ENCODE measurements at places on chromosomes 11 and 22.

- no peak for DNase-seq
Observed at GRCh38 chr22:43167001-43167589, 15.7 kb downstream of the TSPO start.

DNA sequence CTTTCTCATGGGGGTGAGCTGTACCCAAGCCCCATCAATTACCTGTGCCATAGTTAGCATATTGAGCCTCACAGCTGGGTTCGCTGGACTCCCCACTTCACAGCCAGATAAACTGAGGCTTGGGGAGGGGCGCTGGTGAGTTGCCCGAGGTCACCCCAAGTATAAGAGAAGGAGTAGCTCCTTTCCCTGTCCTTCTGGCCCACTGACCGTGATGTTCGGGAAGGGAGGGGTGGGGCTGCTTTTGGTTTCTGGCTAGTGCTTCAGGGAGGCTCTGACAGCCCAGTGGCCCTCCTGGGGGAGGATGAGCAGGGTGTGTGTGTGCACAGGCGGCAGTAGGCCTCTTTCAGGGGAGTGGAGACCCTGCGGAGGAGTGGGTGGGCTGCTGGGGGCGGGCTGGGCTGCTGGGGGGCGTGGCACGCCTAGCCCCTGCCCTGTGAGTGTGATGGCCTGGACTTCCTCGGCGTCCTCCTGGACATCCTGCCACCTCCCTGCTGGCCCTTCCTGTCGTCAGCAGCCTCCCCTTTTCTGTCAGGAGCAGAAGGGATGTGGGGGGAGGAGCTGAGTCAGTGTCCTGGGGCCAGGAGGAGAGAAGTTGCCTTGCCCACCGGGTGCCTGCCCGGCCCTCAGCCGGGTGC, 50.3 kb downstream of the TRIOBP start:
- no peak for DNase-seq

DNA sequence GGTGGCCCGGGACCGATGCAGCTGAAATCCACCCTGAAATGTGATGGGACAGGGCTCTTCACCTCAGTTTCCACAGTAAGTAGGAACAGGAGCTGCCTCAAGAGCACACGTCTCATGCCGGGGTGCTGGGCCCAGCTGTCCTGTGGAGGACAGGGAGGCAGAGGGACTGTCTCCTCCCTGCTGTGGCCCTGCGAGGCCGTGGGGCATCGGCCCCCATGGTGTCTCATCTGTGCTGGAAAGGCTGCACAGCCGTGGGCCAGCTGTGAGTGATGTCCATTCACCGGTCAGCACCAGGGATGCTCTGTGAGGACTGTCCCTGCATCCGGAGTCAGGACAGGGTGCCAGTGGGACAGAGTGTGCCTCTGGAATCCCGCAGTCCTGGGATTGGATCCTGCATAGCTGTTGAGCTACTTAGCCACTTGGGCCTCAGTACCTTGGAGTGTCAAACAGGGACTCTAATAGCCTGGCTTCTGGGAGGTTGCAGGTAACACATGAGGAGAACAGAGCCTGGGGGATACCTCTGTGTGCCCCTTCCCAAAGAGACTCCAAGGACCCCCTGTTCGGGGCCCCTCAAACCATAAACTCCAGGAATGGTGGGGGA, 16.5 kb downstream of the TRPM5 start:
- DNase-seq = no peak

- DNase-seq = no peak
Observed at GRCh38 chr22:38204784-38205183, 3.0 kb downstream of the MAFF start.

DNA sequence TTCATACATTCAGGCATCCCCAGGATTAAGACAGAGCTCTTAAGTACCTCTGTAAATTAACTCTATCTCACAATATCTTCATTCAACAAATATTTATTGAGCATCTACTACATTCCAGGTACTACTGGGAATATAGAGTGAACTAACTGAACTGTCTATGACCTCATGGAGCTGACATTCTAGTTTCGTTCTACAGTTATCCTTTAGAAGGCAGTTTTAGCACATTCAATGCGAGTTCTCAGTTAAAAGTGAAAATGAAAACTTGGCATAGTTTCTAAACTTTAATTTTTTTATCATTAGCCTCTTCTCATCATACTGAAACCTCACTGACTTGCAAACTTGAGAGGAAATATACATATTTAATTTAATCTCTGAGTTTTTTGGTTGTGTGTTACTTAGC, 10.7 kb upstream of the MS4A6E start:
- no peak for DNase-seq

DNA sequence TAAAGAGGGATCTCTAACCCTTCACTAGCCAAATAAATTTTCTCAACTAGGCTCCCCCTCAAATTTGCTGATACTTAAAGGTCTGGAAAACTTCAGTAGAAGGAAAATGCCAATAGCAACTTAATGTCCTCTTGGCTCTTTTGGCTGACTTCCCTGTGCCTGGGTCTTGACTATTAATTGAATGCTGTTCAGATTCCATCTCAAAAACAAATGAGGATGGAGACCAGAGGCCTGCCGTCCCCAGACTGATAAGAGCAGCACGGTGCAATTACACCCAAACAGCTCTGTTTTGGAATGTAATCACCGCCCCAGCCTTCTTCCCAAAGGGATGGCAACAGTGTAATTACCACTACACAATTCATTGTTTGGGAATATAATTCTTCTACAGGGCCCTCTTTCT, 89.3 kb upstream of the CHRM4 start:
- no peak for DNase-seq

DNA sequence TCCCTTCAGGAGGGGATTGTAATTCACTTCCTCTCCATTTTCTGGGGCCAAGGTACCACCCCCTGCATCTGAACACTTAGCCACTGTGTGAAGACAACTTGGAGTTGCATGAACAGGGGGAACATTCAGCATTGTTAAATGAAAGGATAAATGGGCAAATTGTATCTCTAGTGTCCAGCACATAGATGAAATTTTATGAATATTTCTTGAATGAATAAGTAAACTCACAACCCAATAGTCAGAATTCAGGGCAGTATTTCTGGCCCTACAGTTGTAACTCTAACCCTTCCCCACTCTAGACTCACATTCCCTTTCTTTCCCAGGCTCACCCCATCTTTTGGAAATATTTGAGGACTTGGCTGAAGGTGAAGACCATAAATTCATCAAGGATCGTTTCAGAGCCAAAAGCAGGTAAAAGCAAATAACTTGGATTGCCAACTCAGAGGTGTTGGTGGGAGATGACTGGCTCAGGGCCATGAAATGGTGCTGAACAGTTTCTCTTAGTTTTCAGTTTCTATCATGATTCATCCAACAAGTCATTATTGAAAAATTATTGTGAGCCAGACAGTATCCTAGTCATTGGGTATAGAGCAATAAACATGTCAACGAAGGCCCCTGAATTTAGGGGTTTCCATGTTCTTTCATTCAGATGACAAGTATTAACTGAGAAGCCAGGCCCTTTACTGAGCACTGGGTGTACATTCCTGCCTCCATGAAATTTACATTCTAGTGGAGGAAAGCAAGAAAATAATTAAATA, 33.3 kb upstream of the ZC3H12C start:
- DNase-seq = no peak

- no peak for DNase-seq
Observed at GRCh38 chr11:109350091-109350490, 71.9 kb upstream of the C11orf87 start.

DNA sequence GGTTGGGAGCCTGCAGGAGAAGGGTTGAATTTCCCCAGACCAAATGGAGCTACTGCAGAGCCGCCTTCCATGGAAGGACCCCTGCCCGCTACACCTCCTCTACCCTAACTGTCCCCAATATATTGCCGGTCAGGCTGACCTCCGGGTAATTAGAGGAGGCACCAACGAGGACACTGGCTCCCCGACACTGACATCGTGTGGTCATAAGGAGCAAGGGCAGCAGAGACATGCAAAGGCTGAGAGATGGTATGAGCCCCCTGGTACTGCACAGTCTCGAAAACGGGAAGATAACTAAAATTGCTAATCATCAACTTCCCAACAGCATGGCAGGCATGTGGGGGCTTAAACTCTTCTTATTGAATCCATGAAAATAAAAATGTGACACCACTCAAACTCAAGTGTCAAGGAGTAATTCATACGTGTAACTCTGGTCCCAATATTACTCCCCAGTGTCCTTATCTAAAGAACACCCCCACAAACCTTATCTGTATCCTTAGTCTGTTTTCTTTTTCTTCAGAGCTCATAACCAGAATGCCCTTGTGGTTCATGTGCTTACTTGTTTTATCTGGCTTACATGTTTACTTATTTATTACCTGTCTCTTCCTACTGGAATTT, 4.4 kb downstream of the CAVIN3 start:
- no peak for DNase-seq

Measured in activated CD4-positive, CD25-positive, alpha-beta regulatory T cell (primary cell).